CD4-positive, alpha-beta T cell treated with Interleukin-15 for 1 hour (primary cell): ENCODE measurements at places on chromosomes 2 and 18.

- DNase-seq, result peak; percentile 77
Observed at GRCh38 chr2:70043252-70043875, 43.9 kb upstream of the PCBP1 start.

DNA sequence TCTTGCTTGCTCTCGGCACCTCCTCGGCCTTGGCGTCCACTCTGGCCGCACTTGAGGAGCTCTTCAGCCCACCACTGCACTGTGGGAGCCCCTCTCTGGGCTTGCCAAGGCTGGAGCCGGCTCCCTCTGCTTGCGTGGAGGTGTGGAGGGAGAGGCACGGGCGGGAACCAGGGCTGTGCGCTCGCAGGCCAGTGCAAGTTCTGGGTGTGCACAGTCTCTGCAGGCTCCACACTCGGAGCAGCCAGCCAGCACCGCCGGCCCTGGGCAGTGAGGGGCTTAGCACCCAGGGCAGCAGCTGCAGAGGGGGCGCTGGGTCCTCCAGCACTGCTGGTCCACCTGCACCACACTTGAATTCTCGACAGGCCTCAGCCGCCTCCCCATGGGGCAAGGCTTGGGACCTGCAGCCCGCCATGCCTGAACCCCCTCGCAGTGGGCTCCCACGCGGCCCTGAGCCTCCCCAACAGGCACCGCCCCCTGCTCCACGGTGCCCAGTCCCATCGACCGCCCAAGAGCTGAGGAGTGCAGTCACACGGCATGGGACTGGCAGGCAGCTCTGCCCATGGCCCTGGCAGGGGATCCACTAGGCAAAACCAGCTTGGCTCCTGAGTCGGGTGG lies 411.2 kb upstream of the CHAC2 start:
- DNase-seq, result no peak

GRCh38 chr2:220894069-220894468 lies 678.0 kb downstream of the EPHA4 start:
- no peak for DNase-seq

DNA sequence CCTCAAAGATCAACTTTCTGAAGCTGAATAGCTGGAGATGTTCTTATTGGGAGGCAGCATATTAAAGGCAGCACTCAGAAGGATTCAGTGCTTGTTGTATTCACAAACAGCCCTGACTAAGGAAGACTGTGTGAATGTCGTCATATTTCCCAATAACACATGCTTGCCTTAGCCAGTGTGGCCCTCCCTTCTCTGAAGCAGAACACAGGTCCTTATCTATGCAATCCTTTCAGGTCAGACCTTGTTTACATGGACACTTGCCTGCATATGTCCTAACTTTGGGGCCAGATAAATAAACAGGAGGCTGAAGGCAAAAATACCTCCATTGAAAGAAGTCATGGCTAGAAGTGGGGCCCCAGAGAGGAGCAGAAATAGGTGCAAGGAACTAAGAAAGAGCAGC lies 97.2 kb downstream of the SLC4A3 start:
- no peak for DNase-seq

GRCh38 chr2:71554028-71554705 lies 100.8 kb downstream of the DYSF start:
- peak; percentile 4 for DNase-seq

DNA sequence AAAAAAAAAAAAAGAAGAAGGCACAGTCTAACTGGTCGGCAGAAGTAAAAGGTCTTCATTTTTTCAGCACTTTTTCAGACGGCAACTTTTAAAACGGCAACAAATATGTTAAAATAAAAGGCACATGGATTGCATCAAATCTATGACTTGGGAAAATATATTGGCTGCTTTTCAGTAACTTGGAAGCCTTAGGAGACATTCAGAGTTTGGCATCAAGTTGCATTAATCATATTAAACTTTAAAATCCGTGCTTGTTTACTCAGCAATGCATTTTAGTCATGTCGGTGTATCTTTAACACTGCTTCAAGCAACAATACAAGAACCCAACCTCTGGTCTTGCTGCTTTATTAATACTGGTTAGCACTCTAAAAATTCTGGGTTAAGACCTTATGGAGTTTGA lies 111.1 kb downstream of the MEP1B start:
- no peak for DNase-seq
